ENCODE measurements at places on chromosomes 13 and 19. TPM values are rescaled to one million over a fixed set of nuclear protein-coding genes. Genes with fewer than 3 reads are reported as not detected.

- DNase-seq: peak; percentile 61
Observed at GRCh38 chr19:38683393-38684077, 36.1 kb downstream of the ACTN4 start.

DNA sequence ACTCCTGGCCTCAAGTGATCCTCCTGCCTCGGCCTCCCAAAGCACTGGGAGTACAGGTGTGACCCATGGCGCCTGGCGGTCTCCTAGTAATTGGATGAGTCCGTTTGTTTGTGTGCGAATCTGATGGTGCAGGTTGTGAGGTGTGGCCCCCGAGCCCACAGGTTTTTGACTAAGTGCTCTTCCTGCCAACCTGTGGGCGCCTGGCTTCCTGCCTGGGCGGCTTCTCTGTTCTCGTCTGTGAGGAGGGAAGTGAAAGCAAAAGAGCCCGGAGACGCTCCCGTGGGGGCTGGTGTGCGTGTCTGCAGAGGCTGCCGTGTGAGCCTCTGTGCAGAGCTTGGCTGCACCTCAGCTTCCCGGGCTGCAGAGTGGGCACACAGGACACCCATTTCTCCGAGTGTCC lies 10.0 kb downstream of the ARHGAP45 start:
- DNase-seq: peak; percentile 96

DNA sequence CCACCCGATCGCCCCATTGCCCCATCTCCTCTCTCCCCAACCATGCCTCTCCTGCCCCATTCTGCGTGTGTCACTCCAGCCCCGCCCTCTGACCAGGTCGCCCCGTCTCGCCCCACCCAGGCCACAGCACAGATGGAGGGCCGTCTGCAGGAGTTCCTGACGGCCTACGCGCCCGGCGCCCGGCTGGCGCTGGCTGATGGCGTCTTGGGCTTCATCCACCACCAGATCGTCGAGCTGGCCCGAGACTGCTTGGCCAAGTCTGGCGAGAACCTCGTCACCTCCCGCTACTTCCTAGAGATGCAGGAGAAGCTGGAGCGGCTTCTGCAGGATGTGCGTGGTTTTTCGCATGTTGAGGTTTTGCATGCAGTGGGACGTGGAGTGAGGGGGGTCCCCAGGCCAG lies 26.2 kb downstream of the MAST3 start:
- no peak for DNase-seq

GRCh38 chr19:50323782-50324133 lies 5.4 kb downstream of the KCNC3 start:
- DNase-seq: no peak

GRCh38 chr19:14475251-14476073 lies at the start of gene PTGER1:
Gene PTGER1, minus strand, starts transcription at chr19:14475354. Its CDS starts 1,034 bp downstream, at chr19:14474320.
- DNase-seq: peak; percentile 78

DNA sequence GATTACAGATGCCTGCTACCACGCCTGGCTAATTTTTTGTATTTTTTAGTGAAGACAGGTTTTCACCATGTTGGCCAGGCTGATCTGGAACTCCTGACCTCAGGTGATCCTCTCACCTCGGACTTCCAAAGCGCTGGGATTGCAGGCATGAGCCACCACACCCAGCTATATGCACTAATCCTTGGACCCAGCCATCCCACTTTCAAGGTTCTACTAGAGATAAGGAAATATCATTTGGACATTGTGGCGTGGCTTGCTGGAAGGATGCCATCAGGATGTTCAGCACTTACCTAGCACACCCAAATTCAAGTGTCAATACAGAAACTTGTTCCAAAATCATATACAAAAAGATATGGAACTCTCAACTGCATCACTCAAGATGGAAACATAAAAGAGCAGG lies 136.4 kb downstream of the ABCC4 start:
- DNase-seq: no peak

DNA sequence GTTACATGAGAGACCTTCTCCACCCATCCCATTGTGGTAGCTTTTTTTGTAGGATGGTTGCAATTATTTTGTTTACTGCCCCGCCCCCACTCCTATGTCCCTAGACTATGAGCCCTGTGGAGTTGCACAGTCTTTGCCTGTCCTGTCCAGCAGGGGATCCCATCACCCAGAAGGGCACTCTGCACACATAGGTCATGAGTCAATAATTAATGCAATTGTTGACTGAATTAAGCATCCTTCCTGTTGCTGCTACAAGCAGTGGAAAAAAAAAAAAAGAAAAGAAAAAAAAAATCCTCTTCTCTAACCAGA lies 14.2 kb downstream of the C19orf81 start:
- no peak for DNase-seq

DNA sequence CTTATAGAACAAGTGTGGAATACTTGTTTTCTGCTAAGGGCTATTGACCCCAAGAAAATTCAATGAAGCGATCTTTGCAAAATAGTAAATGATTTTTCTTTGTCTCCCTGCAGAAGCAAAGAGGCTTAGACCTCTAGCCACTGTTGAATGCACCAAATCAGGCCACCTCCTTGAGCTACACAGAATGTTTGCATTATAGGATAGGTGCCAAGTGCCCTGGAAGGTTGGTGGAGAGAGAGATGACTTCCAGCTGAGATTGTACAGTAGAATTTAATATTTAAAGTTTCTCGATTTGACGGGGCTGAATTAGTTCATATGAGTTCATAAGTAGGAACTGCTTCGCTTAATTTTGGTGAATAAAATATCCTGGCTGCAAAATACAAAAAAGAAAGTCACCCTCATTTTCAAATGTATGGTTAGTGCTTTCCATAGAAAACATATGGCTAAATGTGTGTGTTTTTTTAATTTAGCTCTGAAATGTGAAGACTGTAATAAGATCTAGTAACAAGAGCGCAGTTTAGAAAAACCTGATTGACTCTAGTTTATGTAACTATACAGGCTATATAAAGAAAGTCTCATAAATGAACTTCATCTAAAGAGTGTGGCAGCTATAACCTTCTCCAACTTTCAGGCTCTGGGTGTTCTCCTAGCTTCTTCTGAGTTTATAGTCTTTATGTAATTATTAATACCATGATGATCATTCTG lies 41.6 kb downstream of the LRCH1 start:
- DNase-seq: no peak

- peak; percentile 70 for DNase-seq
Observed at GRCh38 chr19:9793071-9793591, 24.6 kb upstream of the ZNF846 start.

- DNase-seq: peak; percentile 80
Observed at GRCh38 chr19:33771384-33772101, 25.1 kb upstream of the KCTD15 start.

The PLEKHA4 gene
- total RNA-seq: 8.8 TPM

The SIRT2 gene
- 18.2 TPM for total RNA-seq

The MATK gene
- total RNA-seq: 12.7 TPM

The ZNF529 gene
- 17.1 TPM for total RNA-seq

Data from activated naive CD4-positive, alpha-beta T cell treated with anti-CD3 and anti-CD28 coated beads for 36 hours (primary cell).